ENCODE measurements at places on chromosomes 12 and 14. TPM values are rescaled to one million over a fixed set of nuclear protein-coding genes. Genes with fewer than 3 reads are reported as not detected.

GRCh38 chr14:89351516-89352404, 65.3 kb downstream of the FOXN3 start:
- H3K36me3 ChIP-seq = no peaks in the 10 kb centered on the region
- DNase-seq = peak; percentile 50
- peaks cover 26% of the 10 kb centered on the region for H3K4me1 ChIP-seq
- peak overlapping the region; percentile 47 for H3K27ac ChIP-seq
- no peak overlapping the region for H3K4me3 ChIP-seq

Gene DLK1
- total RNA-seq = 28.7 TPM

- no peak overlapping the region for H3K4me3 ChIP-seq
- H3K4me1 ChIP-seq = peaks cover 3% of the 10 kb centered on the region
- H3K27ac ChIP-seq = no peak overlapping the region
- H3K27me3 ChIP-seq = no peaks in the 10 kb centered on the region
These were observed 8.1 kb upstream of the RABGGTA start for GRCh38 chr14:24279301-24280186.

Gene SCN8A
- 2.3 TPM for total RNA-seq

GRCh38 chr12:107485731-107486130, 199.9 kb upstream of the PWP1 start:
- no peaks in the 10 kb centered on the region for H3K4me1 ChIP-seq
- H3K36me3 ChIP-seq = no peaks in the 10 kb centered on the region
- H3K4me3 ChIP-seq = no peak overlapping the region
- no peak for DNase-seq

DNA sequence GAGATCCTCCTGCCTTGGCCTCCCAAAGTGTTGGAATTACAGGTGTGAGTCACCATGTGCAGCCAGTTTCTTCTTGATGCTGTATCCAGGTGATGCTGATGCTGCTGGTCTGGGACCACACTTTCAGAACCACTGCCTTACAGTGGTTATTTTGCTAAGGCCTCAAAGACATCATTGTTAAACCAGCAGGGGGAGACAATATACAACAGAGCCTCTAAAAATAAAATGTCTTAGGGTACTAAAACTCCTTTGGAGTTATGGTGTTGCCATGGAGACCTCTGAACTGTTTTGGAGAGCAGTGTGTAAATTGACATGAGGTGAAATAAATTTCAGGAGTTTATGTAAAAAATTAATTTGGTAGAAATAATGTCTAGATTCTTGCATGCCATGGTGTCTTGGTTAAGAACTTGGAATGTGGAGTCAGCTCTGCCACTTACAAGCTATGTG, 1.1 kb upstream of the ARG2 start:
- H3K4me3 ChIP-seq = no peak overlapping the region
- no peaks in the 10 kb centered on the region for H3K36me3 ChIP-seq
- peaks cover 8% of the 10 kb centered on the region for H3K4me1 ChIP-seq

GRCh38 chr12:15829255-15829654, 40.1 kb upstream of the EPS8 start:
- DNase-seq = no peak
- H3K27ac ChIP-seq = no peak overlapping the region
- no peaks in the 10 kb centered on the region for H3K36me3 ChIP-seq
- no peaks in the 10 kb centered on the region for H3K27me3 ChIP-seq
- H3K4me1 ChIP-seq = no peaks in the 10 kb centered on the region
- no peak overlapping the region for H3K4me3 ChIP-seq

DNA sequence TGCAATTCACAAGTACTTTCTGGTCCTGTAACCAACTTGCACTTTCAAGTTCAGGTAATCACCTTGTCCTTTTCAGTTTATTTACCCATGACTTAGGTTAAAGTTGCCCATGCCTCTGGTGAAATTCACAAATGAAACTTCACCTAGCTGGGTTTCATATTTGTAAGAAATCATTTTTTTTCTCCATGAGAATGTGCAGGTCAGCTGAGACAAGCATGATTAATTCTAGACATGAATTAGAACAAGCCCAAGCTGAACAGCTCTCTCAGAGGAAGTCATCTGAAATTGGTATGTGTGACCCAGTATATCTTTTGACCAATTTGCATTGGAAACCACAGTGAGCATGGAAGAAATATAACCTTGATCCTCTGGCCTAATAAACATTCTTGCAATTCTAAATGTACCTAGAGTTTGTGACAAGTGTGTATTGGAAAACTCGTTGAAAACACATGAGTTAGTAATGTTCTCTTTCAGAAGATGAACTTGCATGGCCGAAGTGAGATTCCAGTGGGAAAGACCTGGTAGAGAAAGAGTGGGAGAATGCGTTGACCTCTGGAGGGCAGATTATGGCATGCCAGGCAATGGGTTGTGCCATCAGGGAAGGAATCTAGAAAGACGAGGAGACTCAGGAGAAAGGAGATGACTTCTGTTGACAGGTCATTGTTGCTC, 486.5 kb downstream of the ZFP36L1 start:
- H3K4me3 ChIP-seq = no peak overlapping the region
- no peak for DNase-seq

DNA sequence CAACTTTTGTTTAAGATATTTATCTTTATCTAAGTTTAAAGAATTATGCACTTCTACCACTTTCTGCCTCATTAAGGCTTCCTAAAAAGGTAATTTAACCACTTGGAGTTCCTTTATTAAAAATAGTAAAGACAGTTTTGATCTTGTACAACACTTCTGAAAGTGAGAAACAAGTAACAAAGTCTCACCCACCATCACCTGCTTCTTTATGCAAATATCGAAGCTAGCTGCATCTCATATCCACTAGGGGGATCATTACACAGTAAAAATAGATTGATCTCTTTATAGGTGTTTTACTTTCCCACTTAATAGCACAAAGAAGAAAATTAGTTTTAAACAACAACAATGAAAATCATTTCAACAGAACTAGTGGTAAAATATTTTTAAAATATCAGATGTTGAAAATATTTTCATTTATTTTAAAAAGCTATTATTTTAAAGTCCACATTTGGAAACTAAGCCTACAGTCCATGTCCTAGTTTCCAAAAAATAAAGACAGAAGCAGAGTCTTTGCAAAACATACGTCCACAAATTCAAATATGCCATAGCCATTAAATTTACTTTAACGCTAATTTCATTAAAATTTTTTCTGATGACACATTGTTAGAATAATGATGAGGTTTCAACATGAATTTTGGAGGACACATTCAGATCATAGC, 160.0 kb upstream of the SOX5 start:
- H3K4me3 ChIP-seq = no peak overlapping the region
- H3K27me3 ChIP-seq = no peaks in the 10 kb centered on the region
- no peak overlapping the region for H3K27ac ChIP-seq
- no peaks in the 10 kb centered on the region for H3K36me3 ChIP-seq

DNA sequence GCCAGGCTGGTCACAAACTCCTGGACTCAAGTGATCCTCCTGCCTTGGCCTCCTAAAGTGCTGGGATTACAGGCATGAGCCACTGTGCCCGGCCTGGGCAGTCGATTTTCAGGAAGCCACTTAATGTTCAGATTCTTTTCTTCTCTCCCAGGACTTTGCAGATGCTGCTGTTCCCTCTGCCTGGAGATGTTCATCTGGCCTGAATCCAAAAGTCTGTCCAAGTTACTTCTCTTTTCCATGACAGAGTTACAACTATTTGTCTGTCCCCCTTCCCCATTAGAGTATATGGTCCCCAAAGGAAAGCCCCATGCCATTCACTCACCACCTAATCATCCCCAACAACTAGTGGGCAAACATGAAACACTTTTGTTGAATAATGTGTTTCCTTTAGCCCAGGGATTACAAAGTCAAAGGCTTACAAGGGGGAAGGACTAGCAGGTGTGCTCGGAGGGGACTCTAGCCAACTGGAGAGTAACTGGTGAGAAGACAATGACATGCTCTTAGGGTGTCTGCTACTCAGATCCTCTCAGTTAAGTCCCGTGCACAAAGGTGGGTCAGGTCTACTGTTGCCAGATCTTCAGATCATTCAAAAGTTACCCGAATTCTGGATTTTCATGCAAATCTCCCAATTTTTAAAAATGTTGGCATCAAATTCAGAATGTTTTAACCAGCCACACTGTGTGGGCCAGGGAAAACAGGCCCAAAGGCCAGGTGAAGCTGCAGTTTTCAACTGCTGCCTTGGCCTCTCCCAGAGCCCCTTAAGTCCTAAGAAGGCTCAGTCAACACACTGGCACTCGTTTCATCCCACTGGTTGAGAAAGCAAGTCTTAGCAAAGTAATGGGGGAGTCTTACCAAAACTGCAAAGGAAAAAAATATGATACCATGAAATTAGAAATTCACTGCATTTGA, 29.6 kb downstream of the NUDT4 start:
- H3K27me3 ChIP-seq = no peaks in the 10 kb centered on the region
- DNase-seq = no peak
- H3K4me1 ChIP-seq = peaks cover 4% of the 10 kb centered on the region
- H3K27ac ChIP-seq = no peak overlapping the region

GRCh38 chr14:74836251-74836960, 39.5 kb downstream of the PROX2 start:
- H3K27ac ChIP-seq = no peak overlapping the region
- no peak overlapping the region for H3K4me3 ChIP-seq
- H3K4me1 ChIP-seq = peaks cover 5% of the 10 kb centered on the region
- H3K36me3 ChIP-seq = peaks cover 12% of the 10 kb centered on the region
- no peaks in the 10 kb centered on the region for H3K27me3 ChIP-seq
